ENCODE measurements at places on chromosomes 2 and 18.

GRCh38 chr2:206558492-206558891 is 83.8 kb upstream of the FAM237A start:
- DNase-seq: no peak

- DNase-seq: no peak
Measured at GRCh38 chr2:232479341-232480200, 8.1 kb downstream of the ECEL1 start.

DNA sequence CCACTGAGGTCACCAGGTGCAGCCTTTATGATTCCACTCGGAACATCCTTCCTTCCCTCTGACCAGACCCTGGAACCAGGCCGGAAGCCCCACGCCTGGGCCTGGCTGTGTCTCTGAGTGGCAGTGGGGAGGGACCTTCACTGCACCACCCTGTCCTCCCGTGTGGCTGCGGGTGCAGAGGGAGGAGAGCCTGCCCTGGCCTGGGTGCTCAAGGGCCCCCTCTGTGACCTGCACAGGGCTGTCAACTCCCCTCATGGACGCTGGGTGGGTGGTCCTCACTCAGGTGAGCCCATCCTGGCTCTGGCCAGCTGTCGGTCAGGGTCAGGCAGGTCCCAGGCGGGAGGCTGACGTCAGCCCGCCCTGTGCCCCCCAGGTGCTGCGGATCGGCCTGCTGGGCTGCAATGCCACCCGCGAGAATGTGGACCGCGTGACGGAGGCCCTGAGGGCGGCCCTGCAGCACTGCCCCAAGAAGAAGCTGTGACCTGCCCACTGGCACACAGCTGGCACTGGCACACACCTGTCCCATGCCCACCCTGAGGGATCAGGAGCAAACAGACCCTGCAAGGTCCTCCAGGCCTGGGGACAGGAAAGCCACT is 9.8 kb downstream of the AGXT start:
- no peak for DNase-seq

DNA sequence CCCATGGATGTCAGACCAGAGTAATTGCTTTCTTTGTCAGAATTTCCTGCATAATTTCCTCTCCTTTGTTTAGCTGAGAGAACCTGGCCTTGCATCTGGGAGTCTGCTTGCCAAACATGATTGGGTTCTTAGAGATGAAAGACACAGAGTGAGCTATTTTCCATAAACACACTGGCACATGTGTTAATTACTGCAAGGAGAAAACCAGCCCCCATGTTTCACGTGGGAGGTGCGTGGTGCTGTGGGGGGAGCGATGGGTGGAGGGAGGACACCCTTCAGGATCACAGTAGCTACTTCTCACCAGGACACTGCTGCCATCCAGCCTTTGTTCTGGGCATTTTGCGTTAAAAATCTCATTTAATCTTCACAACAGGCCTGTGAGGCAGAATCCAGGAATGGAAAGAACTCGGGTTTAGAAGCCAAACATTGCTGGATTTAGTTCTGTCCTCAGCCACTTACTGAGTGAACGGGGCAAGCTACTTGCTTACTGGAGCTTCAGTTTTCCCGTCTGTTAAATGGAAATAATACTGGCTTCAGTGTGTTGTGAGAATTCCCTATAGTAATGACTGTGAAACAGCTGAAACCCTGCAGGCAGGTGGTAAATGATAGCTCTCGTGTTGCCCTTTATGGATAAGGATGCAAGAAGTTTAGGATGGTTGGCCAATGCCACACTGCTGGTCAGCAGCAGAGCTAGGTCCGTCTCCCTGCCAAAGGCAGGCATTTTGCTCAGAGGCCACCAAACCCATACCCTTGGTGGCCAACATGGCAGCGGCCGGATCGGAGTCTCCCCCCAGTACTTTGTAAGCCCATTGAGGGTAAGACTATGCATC is 100.1 kb upstream of the ASAP2 start:
- no peak for DNase-seq

DNA sequence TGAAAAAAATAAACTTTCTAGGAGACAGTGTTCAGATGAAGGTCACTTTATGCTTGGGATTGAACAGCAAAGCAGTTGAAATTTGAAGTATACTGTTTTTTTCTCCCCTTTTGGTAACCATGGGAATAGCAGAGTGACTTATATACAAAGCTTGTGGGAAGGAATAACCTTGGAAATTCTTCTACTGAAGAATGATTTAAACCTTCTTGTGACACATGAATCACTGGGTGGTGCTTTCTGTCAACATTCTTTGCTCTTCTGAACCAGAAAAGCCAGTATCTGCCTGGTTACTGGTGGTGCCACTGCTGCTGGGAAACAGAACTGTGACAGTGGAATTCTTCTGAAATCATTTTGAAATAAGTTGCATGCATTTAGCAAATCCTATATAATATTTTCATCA is 39.4 kb upstream of the RND3 start:
- no peak for DNase-seq

DNA sequence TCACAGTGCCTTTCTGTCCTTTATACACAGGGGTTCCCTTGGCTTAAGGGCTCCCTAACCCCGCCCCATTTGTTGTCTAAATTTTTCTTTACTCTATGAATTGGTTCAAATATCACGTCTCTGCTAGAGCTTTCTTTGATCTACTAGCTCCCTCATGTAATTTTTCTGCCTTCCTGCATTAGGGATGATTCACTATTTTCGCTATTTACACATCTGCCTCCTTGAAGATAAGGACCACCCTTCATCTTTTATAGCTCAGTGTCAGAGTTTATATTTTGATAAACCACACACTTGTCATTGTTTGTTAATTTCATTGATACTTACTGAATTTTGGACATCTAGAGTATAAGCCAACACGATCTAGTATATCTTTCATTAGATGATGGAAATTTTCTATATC is 169.2 kb downstream of the LPIN1 start:
- no peak for DNase-seq

- DNase-seq: no peak
Measured at GRCh38 chr2:181441670-181442069, 15.5 kb upstream of the ITGA4 start.

- no peak for DNase-seq
Measured at GRCh38 chr18:30491815-30492551, 550.6 kb downstream of the DSC3 start.

All from CD4-positive, alpha-beta T cell treated with Interferon gamma for 1 hour (primary cell).